ENCODE measurements at places on chromosomes 2 and 18.

- H3K36me3 ChIP-seq = peaks cover 3% of the 10 kb centered on the region
- H3K4me1 ChIP-seq = peaks cover 35% of the 10 kb centered on the region
- H3K27me3 ChIP-seq = no peaks in the 10 kb centered on the region
- H3K4me3 ChIP-seq = no peak overlapping the region
- no peak overlapping the region for H3K27ac ChIP-seq
Observed at GRCh38 chr2:11832531-11832930, 86.1 kb downstream of the LPIN1 start.

- H3K36me3 ChIP-seq = no peaks in the 10 kb centered on the region
- no peak overlapping the region for H3K4me3 ChIP-seq
- no peak for DNase-seq
- peaks cover 11% of the 10 kb centered on the region for H3K4me1 ChIP-seq
- H3K27me3 ChIP-seq = peaks cover 12% of the 10 kb centered on the region
- no peak overlapping the region for H3K27ac ChIP-seq
Observed at GRCh38 chr2:95062242-95063085, 37.0 kb downstream of the MAL start.

- DNase-seq = no peak
- no peak overlapping the region for H3K4me3 ChIP-seq
- no peaks in the 10 kb centered on the region for H3K27me3 ChIP-seq
- H3K36me3 ChIP-seq = no peaks in the 10 kb centered on the region
- no peaks in the 10 kb centered on the region for H3K4me1 ChIP-seq
- H3K27ac ChIP-seq = no peak overlapping the region
Observed at GRCh38 chr2:21700644-21701043, 576.9 kb downstream of the TDRD15 start.

DNA sequence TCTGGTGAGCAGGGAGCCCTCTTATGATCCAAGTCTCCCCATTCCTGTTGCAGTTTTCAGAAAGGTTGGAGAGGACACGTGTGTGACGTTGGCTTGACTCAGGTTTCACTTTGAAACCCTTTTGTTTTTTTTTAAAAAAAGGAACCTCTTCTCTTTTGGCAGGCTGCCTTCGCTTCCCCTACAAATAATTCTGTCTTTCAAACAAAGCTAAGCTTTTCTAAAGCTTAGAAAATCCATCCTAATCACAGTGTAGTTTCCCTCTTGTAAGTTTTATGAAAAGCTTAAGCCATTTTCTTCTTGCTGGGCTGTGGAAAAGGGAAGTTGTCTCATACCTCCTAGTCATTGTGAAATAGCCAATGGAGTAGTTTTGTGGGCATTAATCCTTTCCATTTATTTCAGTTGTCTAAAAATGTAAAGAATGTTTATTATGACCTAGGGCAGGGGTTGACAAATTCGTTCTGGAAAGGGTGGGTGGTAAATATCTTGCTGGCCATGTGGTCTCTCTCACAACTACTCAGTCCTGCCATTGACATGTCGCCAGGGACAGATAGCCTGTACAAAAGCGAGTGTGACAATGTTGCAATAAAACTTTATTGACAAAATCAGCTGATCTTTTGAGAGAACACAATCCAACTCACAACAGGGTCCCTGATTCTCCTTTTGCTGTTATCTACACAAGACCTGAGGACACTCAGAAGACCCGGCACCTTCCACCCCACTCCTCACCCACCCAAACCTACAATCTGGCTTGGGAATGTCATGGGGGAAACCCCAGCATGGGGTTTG, 878.8 kb downstream of the RNF144A start:
- no peak overlapping the region for H3K27ac ChIP-seq
- DNase-seq = no peak
- H3K4me3 ChIP-seq = no peak overlapping the region
- no peaks in the 10 kb centered on the region for H3K4me1 ChIP-seq

DNA sequence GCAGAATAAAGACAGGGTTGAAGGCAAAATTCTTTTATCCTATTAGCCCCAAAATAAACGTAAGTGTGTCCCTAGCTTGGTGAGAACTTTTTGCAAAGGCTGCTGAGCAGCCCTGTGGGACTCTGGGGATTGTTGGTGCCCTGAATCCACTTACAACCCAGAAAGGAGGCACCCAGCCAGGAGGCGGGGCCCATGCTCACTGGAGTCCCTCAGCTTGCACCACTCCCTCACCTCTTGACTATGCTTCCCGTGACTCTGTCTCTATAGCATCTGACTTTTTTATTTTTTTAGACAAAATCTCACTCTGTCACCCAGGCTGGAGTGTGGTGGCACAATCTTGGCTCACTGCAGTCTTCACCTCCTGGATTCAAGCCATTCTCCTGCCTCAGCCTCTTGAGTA, 15.8 kb upstream of the COL6A3 start:
- H3K36me3 ChIP-seq = no peaks in the 10 kb centered on the region
- H3K27ac ChIP-seq = no peak overlapping the region

- H3K4me1 ChIP-seq = no peaks in the 10 kb centered on the region
- no peak for DNase-seq
- H3K27ac ChIP-seq = no peak overlapping the region
- H3K4me3 ChIP-seq = no peak overlapping the region
Observed at GRCh38 chr2:111684611-111685010, 199.4 kb downstream of the ANAPC1 start.

GRCh38 chr18:50722311-50722710, 97.5 kb downstream of the MRO start:
- peaks cover 4% of the 10 kb centered on the region for H3K27me3 ChIP-seq
- peaks cover 3% of the 10 kb centered on the region for H3K4me1 ChIP-seq
- H3K36me3 ChIP-seq = no peaks in the 10 kb centered on the region

DNA sequence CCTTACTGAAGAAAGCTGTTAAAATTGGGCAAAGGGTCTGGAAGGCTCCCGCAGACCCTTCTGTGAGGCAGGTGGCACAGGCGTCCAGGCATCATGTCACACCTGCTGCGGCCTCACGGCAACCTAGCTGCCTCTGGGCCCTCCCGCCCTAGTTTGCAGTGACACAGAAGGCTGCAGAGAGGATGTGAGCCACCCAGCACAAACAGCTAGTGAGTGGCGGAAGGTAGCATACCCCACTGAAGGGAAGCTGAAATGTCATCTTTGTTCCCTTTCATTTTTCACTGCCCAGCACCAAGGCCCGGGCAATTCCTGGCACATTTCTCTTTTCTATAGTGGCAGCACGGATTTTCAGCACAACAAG, 53.8 kb downstream of the TRAPPC12 start:
- no peaks in the 10 kb centered on the region for H3K4me1 ChIP-seq
- no peaks in the 10 kb centered on the region for H3K27me3 ChIP-seq
- H3K36me3 ChIP-seq = peaks cover 26% of the 10 kb centered on the region
- H3K27ac ChIP-seq = no peak overlapping the region

DNA sequence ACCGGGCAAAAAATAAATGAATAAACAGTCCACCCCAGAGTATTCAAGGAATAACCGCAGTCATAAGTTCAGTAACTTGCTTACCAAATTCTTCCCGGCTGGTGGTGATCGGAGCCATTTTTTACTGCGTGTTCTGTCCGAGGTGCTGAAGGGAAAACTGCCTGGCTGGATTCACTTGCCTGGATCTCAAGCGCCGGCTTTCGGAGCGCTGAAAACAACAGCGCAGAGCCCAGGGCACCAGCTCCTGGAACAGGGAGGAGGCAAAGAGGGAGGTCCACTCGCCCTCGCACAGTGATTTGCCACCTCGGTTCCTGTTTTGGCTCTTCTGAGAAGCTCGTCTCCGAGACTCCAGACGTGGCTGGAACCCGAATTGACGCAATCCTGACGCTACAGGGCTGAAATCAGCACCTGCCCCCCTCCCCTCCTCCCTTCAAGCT, at the start of gene SYT4:
Gene SYT4, minus strand, starts transcription at position 327 of the 437 bp plus-strand sequence. Its CDS starts 209 bp downstream, at position 118.
- no peaks in the 10 kb centered on the region for H3K36me3 ChIP-seq
- H3K27me3 ChIP-seq = no peaks in the 10 kb centered on the region
- H3K27ac ChIP-seq = no peak within 1 kb of the TSS
- no peak within 1 kb of the TSS for H3K4me3 ChIP-seq
- no peak for DNase-seq
- no peaks in the 10 kb centered on the region for H3K4me1 ChIP-seq

- H3K4me3 ChIP-seq = no peak overlapping the region
- H3K4me1 ChIP-seq = peaks cover 4% of the 10 kb centered on the region
- no peak overlapping the region for H3K27ac ChIP-seq
- H3K27me3 ChIP-seq = peaks cover 2% of the 10 kb centered on the region
- DNase-seq = no peak
Observed at GRCh38 chr2:46239175-46239846, 57.9 kb upstream of the EPAS1 start.

DNA sequence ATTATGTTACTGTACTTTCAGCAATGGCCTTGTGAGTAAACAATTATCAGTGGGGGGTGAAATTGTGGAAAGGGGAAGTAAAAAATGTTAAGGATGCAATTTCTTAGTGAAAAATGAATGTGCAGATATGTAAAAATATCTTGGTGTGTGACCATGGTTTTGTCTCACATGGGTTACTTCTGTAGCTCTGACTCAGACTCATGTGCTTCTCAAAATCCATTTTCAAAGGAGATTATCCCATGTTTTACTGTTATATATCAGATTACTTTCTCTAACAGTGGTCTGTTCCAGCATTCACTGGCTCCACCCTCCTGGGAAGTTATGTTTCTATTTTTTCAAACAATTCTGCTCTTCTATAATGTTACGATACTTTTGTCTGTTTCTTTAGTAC, 298.2 kb upstream of the COL3A1 start:
- no peak overlapping the region for H3K4me3 ChIP-seq
- no peak for DNase-seq
- no peaks in the 10 kb centered on the region for H3K27me3 ChIP-seq
- no peaks in the 10 kb centered on the region for H3K4me1 ChIP-seq

DNA sequence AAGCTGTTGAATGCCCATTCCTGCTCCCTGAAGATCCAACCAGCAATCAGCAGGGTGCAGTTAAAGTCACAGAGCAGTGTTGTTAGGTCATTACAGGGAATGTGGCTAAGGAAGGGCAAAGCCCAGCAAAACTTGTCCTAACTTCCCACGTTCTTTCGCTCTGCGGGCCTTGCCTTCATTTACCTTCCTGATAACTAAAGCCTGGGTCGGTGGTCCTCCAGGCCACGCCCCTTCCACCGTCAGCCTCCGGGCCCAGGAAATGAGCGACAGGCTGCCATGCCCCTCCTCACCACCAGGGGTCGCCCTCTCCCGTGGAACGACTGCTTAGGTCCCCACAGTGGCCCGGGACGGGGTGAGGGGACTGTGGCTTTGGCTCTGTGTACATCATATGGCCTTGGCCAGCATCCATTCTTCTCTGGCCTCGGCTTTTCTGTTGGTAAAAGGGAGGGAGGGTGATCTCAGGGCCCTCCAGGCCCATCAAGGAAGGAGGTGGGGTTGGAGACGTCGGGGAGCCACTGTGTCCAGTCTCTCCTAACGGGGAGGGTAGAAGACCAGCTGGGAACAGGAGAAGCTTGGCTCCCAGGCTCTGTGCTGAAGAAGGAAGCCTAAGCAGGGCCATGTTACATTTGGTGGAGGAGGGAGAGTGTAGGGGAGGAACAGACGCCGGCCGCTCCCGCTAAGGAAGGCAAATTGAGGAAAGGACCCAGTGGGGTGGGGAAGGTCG, 2.2 kb downstream of the SH2D6 start:
- no peaks in the 10 kb centered on the region for H3K36me3 ChIP-seq
- peaks cover 13% of the 10 kb centered on the region for H3K4me1 ChIP-seq
- H3K27ac ChIP-seq = peak overlapping the region; percentile 28
- DNase-seq = peak; percentile 92
- peak overlapping the region; percentile 68 for H3K4me3 ChIP-seq

DNA sequence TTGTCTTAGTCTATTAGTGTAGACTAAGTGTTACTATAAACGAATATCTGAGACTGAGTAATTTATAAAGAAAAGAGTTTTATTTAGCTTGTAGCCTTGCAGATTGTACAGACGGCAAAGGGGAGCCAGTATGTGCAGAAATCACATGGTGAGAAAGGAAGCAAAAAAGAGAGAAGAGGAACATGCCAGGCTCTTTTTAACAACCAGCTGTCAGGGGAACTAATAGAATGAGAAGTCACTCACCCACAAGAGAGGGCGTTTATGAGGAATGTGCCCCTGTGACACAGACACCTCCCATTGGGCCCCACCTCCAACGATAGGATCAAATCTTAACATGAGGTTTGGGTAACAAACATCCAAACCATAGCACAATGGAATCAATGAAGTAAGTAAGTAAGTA, 20.6 kb upstream of the ZNF804A start:
- no peaks in the 10 kb centered on the region for H3K36me3 ChIP-seq
- H3K4me3 ChIP-seq = no peak overlapping the region
- DNase-seq = no peak
- no peak overlapping the region for H3K27ac ChIP-seq

DNA sequence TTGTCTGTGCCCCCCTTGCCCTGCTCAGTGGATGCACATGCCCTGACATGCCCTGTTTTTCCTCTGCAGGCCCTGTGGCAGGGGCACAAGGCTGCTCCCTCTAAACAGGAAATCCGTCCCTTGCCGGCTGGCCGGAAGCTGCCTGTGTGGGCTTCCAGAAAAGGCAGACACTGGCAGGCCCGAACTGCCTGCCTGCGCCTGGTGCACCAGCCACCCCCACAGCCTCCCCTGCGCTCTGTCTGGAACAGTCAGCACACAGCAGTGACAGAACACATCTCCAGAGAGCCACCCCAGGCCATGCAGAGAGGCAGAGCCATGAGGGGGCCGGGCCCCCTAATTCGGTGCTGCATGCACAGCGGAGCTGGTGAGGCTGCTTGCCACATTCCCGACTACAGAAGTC, 33.5 kb downstream of the LOXHD1 start:
- no peak overlapping the region for H3K4me3 ChIP-seq
- H3K4me1 ChIP-seq = peaks cover 3% of the 10 kb centered on the region
- H3K27me3 ChIP-seq = peaks cover 8% of the 10 kb centered on the region
- DNase-seq = no peak
- H3K36me3 ChIP-seq = no peaks in the 10 kb centered on the region
- H3K27ac ChIP-seq = no peak overlapping the region

DNA sequence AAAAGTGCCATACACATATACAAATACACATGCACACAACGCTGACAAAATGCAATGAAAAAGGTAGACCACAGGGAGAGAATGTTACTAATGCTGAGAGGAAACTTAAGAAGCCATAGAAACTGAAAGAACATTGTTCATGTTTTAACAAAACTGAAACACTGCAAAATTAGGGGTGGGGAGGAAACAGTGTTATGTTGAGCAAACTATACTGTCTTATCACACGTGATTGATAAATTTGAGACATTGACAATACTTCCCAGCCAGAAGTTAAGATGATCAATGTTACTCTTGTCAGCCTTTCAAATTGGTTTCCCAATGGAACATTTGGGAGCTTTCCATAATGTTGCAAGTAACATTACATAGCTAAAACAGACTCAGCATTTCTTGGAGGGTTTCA, 165.5 kb downstream of the L3MBTL4 start:
- H3K27me3 ChIP-seq = no peaks in the 10 kb centered on the region
- H3K4me3 ChIP-seq = no peak overlapping the region
- DNase-seq = no peak

Measured in memory B cell (primary cell).